ENCODE measurements at places on chromosomes 1 and 21.

- DNase-seq: no peak
Observed at GRCh38 chr1:241592273-241592958, 47.8 kb downstream of the CHML start.

GRCh38 chr1:179545321-179545720 lies 30.4 kb downstream of the NPHS2 start:
- no peak for DNase-seq

DNA sequence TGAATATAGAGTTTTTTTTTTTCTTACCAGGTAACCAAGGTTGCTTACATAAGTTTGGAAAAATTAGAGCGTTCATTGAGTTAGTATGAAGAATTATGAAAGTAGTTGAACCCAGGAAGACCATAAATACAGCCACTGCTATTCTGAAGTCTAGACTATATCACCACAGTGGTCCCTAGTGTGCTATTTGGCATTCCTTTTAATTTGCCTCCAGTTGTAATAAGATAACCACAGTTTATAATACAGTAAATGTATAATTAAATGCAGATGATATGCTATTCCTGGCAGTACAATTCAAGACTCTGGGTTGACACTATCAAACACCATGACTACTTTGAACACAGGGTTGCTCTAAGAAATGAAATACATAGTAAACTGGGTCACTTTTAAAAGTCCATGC lies 270.5 kb downstream of the BRINP2 start:
- no peak for DNase-seq

- no peak for DNase-seq
Observed at GRCh38 chr21:44295646-44296045, 4.2 kb upstream of the PFKL start.

DNA sequence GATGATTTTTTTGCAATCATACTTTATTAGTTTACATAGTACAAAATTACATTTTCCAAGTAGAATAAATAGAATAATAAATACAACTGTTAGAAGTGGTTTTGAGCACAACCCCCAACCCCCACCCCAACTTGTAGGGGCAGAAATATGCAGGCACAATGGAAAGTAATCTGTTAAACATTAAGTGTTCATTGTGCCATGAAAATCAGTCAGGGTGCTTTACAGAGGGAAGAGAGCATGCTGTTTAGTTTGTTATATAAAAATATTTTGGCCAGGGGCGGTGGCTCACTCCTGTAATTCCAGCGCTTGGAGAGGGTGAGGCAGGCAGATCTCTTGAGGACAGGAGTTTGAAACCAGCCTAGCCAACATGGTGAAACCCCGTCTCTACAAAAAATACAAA lies 2.6 kb downstream of the OR10T2 start:
- DNase-seq: no peak

DNA sequence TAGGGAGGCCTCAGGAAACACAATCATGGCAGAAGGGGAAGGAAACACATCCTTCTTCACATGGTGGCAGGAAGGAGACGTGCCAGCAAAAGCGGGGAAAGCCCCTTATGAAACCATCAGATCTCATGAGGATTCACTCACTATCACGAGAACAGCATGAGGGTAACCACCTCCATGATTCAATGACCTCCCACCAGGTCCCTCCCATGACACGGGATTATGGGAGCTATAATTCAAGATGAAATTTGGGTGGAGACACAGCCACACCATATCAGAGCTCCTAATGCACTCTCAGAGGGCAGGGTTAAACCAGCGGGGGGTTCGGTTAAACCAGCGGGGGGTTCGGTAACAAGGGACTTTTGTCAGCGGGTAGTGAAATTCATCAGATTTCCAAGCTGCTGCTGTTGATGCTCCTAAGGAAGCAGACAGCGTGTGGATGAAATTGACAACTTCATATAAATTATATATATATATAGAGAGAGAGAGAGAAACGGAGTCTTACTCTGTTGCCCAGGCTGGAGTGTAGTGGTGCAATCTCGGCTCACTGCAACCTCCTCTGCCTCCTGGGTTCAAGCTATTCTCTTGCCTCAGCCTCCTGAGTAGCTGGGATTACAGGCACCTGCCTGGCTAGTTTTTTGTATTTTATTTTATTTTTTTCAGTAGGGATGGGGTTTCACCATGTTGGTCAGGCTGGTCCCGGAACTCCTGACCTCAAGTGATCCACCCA lies 4.2 kb downstream of the CSTB start:
- DNase-seq: no peak

DNA sequence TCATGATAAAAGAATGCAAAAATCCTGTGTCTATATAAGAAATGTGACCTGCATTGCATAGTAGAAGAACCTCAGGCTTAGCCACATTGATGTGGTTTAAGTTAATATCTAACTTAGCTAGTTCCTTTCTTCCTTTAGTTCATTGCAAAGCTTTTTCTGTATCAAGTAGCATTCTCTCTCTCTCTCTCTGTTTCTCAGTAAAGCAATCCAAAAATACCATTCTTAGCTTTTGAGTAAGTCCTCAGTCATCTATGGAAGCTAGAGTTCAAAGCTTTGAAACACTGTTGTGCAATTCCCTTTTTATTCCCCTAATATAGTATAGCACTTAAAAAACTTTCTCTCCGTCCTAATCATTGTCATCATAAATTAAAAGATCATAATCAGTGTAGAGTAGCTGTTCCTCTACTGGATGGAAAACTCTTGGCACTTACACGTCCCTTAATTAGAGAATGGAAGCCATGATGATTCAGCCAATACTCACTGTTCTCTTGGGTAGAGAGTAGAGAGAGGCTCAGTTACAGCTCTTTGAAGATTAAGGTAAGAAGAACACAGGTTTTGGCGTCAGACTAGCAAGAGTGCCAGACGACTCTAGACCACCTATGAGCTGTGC lies 350.3 kb upstream of the LYPLAL1 start:
- no peak for DNase-seq

DNA sequence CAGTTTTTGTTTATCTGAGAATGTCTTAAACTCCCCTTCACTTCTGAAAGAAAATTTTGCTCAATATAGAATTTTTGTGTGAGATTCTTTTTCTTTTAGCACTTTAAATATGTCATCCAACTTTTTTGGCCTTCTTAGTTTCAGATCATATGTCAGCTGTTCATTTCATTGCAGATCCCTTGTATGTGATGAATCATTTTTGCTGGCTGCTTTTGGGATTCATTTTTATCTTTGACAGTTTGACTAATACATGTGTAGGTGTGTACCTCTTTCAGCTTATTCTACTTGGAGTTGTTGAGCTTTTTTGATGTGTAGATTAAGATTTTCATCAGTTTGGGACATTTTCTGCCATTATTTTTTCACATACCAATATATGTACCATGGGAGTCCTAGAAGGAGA lies 156.8 kb downstream of the FASLG start:
- no peak for DNase-seq

DNA sequence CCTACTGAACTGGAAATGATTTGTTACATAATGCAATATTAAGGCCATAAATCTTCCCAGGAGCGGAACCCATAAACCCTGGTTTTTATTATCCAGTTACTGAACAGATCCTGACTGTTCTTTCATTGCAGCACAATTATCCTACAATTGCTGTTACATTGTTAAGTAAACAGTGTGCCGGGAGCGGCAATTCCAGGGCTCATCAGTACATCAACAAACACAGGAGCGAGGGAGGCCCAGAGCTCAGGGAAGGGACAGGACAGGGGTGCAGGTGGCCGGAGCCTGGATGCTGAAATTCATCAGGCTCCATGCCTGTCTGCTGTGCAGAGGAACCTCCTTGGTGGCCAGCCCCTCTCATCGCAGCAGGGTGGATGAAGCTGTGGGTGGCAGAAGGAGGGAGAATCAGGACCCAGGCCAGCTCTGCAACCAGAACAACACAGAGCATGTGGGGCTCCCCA lies 544.7 kb downstream of the NPHP4 start:
- no peak for DNase-seq

- no peak for DNase-seq
Observed at GRCh38 chr1:97340951-97341350, 579.9 kb downstream of the DPYD start.

DNA sequence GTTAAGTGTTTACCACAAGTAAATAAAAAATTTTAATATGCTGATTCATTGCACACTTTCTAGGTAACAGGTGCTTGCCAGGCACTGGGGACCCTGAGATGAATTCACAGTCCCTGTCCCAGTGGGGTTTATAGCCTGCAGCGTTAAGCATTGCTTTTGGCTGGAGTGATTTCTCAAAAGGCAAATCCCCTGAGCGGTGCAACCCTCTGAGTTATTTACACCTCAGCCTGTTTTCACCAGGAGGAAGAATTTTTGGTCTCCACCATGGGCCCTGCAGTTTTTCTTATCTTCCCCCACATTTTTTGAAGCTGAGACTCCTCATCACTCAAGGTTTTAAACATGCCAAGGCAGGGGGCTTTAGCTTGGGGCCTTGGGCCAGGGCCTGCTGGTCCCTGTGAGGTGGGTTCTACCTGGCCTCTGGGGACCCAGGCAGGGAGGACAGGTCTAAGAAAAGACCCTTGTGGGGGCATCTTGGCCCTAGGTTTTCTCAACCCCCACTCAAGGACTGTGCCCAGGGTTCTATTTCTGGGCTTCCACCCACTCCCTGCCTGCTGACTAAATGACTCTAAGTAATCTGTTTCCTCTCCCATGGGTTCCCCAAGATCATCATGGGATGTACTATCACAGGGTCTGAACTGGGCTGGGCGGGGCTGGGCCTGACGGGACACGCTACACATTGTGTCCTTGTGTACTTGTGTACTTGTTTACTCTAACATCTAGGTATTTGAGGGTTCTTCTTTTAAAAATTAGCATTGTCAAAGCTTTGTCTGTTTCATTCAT lies 10.2 kb upstream of the CHIT1 start:
- no peak for DNase-seq

- DNase-seq: no peak
Observed at GRCh38 chr1:9826087-9826486, 2.3 kb upstream of the CLSTN1 start.

DNA sequence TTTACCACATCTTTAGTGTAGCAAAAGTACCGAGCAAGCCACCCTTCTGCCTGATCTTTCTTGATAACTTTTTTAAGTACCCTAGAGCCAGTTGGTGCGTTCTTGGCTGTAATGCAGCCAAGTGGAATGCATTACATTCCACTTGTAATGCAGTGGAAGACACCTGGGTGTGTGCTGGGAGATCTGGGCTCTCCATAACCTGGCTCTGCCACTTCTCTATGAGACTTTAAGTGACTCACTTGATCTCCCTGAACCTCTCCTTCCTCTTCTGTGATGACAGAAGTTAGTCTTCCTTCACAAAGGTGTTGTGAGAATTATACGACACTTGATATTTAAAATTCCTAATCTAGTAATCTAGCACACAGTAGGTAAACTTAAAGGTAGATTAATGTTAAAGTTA lies 35.3 kb upstream of the NFIA start:
- no peak for DNase-seq

GRCh38 chr1:224929335-224930237 lies at the start of gene DNAH14:
Gene DNAH14 (plus strand): TSS chr1:224929675. CDS start chr1:224952703, 23,028 bp downstream.
- DNase-seq: peak; percentile 2

GRCh38 chr21:37028570-37028969 lies 22.1 kb downstream of the RIPPLY3 start:
- DNase-seq: no peak

GRCh38 chr1:42209526-42210251 lies 45.1 kb upstream of the GUCA2A start:
- no peak for DNase-seq

DNA sequence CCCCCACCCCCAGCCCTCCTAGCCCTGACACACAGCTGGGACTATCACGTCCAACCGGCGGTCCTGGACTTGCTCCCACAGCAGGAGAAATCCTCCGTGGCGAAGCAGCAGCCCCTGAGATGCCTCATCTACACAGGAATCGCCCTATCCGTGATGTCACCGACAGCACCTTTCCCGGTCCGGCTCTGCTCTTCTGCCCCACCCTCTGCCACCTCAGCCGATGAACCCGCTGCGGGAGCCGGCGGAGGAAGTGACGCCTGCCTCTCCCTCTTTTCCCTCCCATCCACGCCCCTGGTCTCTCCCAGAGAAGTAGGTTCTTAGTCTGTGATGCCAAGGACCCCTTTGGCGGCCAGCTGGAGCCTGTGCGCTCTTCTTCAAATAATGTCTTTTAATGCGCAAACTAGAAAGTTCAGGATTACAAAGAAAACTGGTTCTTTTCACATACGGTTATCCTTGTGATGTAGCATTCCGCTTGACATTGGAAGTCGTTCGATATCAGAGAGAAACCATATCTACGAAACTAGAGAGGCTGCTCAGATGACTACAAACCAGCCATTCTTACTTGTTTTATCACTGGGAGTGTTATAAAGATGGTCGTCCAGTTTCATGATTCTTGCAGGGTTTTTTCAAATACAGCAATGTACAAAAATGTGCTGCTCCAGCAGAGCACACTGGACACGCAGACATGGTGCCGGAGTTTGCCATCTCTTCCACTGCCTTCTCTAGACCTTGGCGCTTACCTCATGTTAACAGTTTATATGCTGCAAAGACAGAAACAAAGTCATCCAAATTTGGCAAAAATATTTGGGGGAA lies 120.3 kb downstream of the PPIAL4G start:
- DNase-seq: no peak

DNA sequence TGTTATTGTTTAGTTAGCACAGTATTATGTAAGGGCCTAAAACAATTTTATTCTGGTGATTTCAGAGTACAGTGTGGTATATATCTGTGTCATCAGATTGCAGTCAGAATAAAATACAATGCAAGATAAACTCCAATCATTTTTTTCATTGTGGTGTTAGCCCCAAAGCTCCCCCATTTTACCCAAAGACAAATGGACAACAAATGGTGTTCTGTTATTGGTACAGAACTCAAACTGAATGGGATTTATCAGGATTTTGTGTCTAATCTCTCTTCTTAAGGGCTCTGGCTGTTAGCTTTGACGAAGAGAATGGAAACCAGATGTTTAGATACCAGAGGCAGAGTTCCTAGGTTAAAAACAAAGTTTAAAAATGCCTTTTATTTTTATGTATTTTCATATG lies 163.1 kb upstream of the USP25 start:
- no peak for DNase-seq

DNA sequence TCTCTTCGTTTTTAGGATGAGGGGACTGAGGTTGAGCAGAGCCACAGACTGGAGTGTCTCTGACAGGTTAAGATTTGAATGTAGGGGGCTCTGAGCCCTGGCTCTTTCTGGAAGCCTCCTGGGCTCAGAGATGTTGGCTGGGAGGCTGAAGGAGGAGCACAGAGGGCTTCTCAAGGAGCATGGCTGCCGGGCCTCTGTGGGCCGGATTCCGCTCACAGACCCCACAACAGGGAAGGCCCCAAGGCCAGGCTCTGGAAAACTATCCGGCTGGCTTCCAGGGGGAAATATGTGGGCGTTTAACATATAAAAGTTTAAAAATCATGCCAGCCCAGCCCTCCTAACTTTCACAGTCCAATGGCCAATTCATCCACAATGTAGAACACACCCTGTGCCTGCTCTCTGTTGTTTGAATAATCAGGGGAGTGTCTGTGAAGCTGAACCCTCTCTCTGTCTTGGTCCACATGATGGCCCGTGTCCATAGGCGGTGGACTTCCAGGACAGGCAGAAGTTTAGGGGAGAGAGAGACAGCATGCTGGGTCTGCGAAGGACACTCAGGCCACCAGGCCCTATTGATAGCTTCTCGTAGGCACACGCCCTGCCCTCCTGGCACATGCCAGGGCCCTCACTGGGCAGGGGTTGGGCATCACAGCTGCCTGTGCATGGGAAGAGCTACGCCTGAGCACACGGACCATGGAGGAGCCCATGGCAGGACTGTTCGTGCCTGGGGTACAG lies 10.8 kb downstream of the OBSCN start:
- DNase-seq: no peak

GRCh38 chr1:81998165-81998564 lies 197.4 kb downstream of the ADGRL2 start:
- DNase-seq: no peak
